ENCODE measurements at places on chromosomes 6 and 20.

DNA sequence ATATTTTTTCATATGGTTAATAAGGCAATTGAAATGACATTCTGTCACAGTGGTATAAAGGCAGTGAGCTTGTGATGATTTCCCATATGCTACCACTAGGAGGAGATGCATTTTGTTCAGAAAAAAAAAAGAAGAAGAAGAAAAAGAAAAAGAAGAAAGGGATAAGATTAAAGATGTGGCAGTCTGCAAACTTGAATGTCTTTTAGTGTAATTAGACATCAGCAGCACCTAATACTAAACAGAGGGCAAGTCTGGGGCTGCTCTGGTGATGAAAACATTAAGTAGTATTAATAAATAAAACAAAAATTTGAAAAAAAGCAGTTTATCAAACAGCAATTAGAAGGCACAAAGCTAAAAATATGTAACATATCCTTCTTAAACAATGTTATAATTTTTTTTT lies 95.4 kb upstream of the DEFB112 start:
- DNase-seq: no peak

DNA sequence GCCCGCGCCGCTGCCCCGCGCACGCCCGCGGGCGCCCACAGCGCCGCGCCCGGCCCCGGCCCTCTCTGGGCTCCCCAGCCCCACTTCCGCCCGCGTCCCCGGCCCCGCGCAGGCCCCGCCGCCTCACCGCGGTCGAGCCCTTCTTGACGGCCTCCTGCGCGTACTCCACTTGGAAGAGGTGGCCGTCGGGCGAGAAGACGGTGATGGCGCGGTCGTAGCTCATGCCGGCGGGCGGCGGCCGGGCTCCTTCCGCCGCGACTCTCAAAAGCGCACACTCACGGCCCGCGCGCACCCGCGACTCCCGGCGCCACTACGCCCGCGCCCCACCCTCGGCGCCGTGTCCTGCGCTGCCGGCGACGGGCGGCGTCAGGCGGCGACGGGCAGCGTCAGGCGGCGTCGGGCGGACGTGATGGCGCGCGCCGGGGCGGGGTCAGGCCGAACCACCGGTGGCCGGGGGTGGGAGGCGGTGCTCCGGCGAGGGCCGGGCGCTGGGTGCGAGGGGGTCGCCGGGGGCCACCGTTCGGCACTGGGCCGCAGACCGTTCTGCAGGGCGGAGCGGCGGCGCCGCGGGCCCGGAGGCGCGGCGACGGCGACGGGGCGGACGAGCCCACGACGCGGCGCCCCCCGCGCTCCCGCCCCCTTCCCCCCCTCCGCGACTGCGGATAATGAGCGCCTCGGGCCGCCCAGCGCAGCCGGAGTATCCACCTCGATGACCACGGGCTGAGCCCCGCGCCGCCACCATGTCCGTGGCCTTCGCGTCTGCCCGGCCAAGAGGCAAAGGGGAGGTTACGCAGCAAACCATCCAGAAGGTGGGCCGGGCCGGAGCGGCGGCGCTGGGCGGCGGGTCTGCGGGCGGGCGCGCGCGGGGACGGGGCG lies at the start of the genes PSMA7 and SS18L1:
TSS of gene PSMA7 (minus strand) at position 314 of the 876 bp plus-strand sequence. CDS start at position 223, 91 bp downstream.
TSS of gene SS18L1 (plus strand) at position 689 of the 876 bp plus-strand sequence. CDS start at position 741, 52 bp downstream.
- no peak for DNase-seq

DNA sequence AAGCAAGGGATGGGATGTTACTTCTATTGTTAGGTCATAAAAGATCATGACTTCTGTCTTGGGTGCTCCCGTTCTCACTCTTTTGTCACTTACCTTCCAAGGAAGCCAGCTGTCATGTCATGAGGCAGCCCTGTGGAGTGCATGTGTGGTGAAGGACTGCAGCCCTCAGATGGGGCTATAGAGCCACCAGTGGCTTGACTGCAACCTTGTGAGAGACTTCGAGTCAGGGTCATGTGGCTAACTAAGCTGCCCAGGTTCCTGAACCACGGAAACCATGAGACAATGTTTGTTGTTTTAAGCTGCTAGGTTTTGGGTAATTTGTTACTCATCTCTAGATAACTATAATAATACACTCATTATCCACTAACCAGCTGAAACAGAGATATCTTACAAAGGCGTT lies 477.1 kb downstream of the BTBD3 start:
- no peak for DNase-seq

- no peak for DNase-seq
Observed at GRCh38 chr20:48457193-48458002, 370.4 kb downstream of the PREX1 start.

DNA sequence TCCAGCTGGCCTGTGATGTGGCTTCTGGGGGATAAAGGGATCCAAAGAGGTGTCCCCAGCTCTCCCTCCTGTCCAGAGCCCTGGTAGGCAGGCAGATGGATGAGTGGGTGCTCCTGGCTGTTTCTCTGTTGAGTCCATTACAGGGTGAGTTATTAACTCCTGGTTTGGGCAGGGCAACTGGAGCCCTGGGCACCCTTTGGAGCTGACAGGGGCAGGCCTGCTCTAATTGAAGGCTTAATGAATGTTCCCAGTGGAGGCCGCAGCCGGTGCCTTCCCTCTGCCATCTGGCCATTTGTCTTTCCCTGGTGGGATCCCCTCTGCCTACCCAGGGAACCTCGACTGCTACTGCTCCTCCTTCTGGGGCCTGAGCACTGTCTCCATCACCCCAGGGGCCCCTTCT lies 44.7 kb upstream of the MLN start:
- DNase-seq: no peak

DNA sequence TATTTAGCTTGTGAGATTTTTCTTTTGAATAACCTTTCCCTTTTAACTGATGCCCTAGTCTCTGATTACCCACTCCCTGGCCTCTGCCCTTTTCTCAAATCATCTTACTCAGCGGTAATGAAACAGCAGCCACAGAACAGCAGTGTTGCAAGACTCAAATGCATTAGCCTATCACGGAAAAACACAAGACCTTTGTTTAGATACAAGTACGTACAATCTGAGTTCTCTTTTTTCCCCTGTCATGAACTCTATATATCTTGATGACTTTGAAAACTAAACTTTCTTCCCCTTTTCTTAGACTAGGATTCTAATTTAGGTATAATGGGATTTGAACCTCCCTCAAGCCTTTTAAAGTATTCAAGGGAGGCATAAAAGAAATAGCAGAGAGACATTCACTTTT lies 1034.9 kb downstream of the EYS start:
- DNase-seq: no peak

DNA sequence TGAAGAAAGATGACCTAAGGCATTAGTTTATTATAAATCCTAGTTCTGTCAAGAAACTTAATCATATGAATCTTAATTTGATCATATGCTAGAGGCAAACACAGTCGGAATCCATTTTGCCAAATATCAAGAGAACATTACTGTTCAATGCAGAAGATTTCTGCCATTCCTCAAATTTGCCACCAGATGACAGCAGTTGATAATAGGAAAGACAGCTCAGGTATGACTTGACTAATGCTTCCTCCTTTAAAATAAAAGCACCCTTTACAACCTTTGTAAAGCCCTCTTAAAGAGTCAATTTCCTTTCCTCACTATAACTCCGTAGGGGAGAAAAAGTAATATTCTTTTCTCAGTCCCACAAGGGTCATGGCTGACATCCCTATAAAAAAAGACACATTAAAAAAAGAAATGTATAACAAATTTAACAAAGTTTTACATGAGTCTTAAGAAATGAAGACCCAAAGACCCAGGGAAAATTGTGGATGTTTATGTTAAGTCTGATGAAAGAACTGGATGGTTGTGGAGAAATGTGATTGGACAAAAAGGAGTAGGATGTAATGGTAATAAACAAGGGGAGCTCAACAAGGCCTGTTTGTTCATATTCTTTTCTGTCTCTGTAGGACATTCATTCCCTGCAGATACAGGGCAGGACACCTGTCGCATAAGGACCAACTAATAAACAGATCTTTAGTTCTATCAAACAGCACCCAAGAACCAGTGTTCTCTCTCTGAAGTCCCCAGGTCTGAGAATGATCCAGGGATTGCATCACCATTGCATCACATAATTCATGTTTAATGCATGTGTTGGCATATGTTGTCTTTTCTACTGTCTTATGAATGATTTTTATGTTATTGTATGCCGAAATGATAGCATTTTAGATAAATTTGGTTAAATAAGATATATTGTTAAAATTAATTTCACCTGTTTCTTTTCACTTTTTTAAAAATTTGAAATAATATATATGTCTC lies 23.0 kb upstream of the IL17A start:
- no peak for DNase-seq

DNA sequence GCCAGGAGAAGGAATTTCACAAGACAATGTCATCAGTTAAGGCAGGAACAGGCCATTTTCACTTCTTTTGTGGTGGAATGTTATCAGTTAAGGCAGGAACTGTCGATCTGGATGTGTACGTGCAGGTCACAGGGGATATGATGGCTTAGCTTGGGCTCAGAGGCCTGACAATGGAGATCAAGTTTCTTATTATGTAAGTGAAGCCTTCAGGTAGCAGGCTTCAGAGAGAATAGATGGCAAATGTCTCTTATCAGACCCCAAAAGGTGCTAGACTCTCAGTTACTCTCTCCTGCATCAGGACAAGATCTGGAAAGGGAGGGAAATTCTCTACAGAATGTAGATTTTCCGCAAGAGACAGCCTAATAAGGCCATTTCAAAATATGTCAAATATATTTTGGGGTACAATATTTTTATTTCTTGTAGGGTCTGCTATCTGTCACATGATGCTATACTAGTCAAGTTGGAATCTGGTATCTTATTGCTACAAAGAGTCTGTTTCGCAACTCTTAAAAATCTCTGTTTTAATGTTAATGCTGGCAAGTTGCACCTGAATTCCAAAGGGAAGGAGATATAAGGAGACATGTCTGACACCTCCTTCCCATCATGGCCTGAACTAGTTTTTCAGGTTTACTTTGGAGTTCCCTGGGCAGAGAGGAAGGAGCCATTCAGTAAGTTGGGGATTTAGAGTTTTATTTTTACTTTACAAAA lies 48.8 kb downstream of the TRDN start:
- DNase-seq: no peak

DNA sequence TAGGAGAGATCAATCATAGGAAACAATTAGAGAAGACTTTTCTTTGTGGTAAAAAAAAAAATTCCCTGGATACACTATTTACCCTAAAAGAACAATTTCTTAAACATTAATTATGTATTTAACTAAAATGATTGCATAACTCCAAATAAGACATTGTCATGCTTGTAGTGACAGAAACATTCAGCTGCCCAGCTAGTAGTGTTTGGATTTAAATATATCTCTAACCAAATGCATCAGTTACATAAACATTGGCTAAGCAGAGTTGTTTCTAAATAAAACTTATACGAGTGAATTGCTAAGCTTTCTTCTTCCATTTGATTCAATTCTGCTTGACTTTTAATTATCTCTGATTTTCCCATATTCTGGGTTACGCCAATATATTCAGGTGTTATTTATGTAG lies 23.7 kb downstream of the MLIP start:
- DNase-seq: no peak

GRCh38 chr6:100376103-100376502 lies 88.6 kb downstream of the SIM1 start:
- no peak for DNase-seq

GRCh38 chr6:53474010-53474409 lies 70.9 kb downstream of the GCLC start:
- no peak for DNase-seq

DNA sequence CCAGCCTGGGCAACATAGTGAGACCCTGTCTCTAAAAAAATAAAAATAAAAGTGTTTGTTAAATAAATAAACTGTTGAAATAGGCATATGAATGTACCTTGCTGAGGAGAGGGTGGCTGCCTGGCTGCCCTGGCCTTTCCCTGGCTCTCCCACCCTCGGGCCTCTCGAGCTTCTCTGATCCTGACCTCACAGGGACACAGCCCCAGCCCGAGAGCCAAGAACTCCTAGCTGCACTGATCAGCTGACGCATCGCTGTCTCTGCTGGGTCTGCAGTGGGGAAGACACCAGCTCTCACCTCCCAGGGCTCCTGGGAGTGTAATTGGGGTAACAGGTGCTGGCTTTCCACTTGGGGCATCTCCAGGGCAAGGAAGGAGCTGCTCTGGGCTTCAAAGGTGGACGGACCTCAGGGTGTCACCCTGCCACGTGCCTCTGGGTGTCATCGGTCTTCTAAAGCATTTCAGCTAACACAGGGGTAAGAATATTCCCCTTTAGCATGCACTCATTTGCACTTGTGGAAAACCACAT lies 6.9 kb downstream of the TCF15 start:
- no peak for DNase-seq

DNA sequence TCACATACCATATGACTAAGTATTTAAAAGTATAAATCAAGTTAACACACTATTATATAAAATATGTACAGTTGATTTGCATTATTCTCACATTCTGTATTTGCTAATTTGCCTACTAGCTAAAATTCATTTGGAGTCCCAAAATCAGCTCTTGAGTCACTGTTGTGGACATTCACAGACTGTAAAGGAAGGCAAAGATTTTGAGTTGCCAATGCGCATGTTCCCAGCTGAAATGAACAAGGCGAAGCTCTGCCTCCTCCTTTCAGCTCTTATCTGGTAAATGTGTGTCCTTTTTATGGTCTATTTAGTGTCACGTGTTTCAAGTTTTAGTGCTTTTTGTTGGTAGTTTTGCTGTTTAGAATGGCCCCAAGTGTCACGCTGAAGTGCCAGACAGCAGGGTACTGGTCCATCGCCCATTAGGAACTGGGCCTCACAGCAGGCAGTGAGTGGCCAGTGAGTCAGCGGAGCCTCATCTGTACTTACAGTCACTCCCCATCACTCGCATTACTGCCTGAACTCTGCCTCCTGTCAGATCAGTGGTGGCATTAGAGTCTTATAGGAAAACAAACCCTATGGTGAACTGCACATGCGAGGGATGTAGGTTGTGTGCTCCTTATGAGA lies 87.2 kb upstream of the ADTRP start:
- DNase-seq: no peak

DNA sequence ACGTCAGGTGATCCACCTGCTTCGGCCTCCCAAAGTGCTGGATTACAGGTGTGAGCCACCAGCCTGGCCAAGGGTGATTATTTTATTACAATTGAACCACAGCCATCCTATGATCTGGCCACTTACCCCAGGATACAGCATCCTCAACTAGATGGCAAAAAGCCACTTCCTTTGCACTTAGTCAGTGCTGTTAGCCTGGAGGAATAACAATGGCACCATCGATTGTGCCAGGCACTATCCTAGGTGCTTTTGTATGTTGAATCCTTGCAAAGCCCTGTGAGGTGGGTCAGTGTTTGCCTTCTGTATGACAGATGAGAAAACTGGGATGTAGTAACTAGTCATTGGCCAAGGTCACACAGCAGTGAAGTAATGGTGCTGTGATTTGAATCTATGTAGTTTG lies 11.2 kb upstream of the TTPAL start:
- DNase-seq: no peak

GRCh38 chr6:121959501-121959900 lies 440.0 kb upstream of the HSF2 start:
- no peak for DNase-seq

DNA sequence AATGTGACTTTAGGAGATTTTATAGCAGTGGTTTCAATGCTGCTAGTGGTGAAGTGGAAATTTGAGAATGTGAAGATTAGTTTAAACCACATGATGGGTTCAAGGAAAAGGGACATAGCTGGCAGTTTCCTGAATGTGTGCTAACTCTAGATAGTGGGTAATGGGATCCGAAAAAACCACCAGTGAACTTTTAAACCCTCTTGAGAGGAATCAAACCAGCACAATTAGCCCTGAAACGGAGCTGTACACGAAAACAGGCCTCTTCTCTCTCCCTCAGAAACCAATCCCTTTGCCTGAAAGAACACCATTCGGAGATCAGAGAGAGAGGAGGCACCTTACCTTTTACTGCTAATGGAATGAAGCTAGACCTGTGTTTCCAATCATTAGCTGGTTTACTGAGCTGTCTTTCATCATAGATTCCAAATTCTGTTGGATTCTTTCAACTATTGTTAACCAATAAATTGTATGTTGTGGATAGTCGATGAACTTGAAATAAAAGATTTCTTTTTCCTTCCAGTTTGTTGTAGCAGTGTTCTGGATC lies 103.9 kb downstream of the AIG1 start:
- no peak for DNase-seq

Data from GM12864 (cell line).